ENCODE measurements at places on chromosomes 7 and 10. TPM values are rescaled to one million over a fixed set of nuclear protein-coding genes. Genes with fewer than 3 reads are reported as not detected.

Gene PIK3AP1
- 0.26 TPM for total RNA-seq

Gene TAS2R3
- total RNA-seq, result 2.9 TPM

Gene ZNF117
- total RNA-seq, result 12.9 TPM

Gene DKK1
- total RNA-seq, result 90.9 TPM

Gene TMEM229A
- not detected for total RNA-seq

Gene CNPY1
- not detected for total RNA-seq

Gene ST7
- total RNA-seq, result 17.1 TPM

Gene NSMCE4A
- 24.0 TPM for total RNA-seq
